ENCODE measurements at places on chromosomes 12 and 14.

DNA sequence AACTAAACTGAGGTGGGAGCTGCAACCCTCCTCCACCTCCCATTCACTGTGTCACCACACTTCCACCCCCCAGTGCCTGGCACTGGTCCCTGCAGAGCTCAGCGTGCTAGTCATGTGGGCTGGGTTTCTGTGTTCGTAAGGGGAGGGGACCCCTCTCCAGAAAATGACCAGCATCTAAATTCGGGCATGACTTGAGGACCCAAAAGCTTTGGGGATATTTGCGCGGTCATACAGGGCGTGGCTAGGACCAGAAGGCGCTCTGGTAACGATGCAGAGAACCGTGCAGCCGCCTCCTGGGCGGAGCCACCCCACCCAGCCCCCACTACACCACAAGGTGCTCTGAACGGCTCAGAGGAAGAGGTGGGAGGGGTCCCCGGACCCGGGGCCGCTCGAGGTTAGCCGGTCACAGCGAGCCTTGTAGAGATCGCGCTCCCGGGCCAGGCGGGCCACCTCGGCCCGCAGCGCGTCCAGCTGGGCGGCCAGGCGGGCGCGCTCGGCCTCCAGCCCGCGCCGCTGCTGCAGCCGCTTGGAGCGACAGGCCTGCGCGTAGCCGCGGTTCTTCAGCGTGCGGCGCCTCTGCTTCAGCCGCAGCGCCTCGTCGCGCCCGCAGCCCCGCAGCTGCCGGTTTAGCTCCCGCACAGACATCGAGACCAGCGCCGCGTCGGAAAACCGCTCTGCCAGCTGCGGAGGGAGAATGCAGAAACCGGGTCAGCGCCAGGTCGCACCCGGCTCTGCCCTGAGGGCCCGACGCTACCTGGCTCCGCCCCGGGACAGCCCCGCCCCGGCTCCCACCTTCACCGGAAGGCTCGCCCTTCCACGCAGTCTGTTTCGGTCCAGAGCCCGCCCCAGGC lies 9.8 kb downstream of the CPNE6 start:
- DNase-seq: peak; percentile 63

GRCh38 chr12:48602192-48602989 lies 32.5 kb upstream of the LALBA start:
- no peak for DNase-seq

- peak; percentile 74 for DNase-seq
Measured at GRCh38 chr12:32107359-32108267, 966 bp downstream of the BICD1 start.

DNA sequence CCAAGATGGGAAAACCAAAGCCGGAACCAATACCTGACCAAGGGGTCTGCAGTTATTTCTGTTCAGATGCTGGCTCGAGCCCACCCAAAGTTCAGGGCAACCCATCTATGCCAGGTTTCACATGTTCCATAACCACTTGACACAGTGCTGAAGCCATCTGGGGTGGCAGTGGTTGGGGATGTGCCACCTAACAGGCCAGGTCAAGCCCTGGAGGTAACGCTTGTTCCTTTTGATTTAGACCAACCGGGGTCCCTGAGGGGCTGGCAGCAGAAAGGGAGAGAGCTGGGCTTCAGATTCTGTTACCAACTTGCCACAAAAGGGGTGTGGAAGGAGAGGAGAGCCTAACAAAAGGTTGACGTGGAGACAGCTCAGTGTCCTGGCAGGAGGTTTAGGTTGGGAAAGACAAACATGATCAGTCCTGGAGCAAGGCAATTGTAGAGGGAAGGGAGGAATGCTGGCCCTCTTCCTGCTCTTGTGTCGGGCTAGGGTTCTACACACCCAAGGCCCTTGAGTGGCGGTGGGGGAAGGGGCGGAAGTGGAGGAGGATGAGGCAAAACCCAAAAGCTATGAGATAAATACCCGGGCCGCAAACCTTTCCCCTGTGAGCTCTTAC lies 31.9 kb downstream of the CACNA2D4 start:
- no peak for DNase-seq

- no peak for DNase-seq
Measured at GRCh38 chr14:68322940-68323620, 469.8 kb downstream of the ZFP36L1 start.

Measured in mesendoderm (in vitro differentiated cells).